NCI-H774 (cell line): ENCODE measurements at places on chromosomes 5 and 9.

DNA sequence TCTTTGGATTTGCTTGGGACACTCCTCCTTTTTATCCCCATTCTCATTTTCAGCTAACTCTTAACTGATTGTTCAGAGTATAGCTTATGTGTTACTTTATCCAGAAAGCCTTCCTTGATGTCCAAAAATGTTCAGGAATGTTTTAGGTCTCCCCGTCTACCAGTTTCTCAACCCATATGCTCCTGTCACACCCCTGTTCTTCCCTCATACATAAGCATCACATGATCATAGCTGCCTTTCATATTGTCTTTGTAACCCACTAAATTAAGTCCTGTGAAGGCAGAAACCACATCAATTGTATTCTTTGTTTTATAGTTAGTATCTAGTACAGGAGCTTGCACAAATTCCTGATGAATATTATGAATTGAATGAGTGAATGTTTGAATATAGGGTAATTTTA is 321.9 kb upstream of the ACTBL2 start:
- DNase-seq, result no peak

DNA sequence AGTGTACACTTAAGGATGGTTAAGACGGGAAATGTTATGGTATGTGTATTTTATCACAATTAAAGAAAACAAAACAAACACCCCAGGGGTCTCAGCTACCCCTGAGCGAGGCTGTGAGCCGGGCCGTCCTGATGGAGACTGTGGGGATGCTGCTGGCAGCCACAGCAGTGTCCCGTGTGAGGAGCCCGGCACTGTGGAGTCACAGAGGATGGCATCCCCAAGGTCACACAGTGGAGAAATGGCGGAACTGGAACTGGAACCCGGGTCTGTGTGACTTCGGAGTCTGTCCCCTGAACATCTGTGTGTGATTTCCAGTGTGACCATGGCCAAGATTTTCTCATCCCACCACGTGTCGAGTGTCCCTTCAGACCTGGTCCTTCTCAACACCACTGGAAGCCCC is 80.7 kb upstream of the PHYKPL start:
- DNase-seq, result no peak

GRCh38 chr9:126612813-126613641 is 701 bp upstream of the LMX1B start:
- DNase-seq, result no peak

GRCh38 chr5:128436749-128437188 is 101.3 kb downstream of the FBN2 start:
- no peak for DNase-seq

DNA sequence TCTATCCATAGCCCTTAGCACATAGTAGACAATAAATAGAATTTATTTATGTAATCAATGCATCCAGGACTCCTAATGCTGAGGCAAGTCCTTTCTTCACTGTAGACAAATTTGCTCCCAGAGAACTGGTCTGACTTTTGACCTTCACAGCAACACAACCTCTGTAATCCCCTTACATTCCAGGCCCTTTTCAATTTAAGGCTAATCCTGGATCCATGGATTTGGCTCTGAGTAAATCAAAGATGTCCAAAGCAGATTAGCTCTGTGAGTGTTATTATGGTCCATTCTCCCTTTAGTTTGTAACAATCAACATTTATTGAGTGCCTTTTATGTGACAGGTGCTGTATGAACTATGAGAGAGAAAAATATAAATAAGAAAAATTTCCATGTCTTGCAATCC is 27.4 kb upstream of the TMC1 start:
- no peak for DNase-seq
